ENCODE measurements at places on chromosomes 11 and 22.

DNA sequence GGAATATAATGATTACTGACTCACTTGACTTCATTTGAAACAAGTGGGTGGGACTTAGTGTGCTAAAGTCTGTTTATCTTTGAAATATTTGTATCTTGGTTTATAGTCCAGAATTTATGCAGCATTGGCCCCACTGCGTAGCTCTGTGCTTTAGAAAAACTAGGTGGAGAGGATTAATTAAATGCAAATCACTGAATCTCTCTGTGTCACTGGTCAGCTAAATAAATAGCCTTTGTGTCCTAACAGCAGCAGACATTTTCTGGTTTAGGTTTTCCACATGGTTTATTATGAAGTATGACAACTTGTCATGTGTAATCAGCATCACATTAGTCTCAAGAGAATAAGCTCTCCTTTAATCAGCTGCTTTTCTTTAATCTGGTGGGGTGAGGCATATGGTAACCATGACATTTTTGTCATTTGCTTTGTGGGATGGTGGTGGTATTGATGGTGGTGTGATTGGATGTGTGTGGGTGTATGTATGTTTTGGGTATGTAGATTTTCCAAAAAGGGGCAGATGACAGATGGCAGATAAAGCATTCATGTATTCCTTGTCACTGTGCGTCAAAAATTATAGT, 33.9 kb downstream of the BCL2L13 start:
- peak; percentile 99 for DNase-seq

- DNase-seq, result no peak
These were observed 91.9 kb downstream of the LRRC32 start for GRCh38 chr11:76578654-76579055.

GRCh38 chr11:61962213-61963015, 5.0 kb downstream of the FTH1 start:
- no peak for DNase-seq

- DNase-seq, result no peak
These were observed 1428.0 kb upstream of the TENM4 start for GRCh38 chr11:80868831-80869230.

GRCh38 chr11:105197071-105197815, 57.7 kb upstream of the CARD18 start:
- no peak for DNase-seq

DNA sequence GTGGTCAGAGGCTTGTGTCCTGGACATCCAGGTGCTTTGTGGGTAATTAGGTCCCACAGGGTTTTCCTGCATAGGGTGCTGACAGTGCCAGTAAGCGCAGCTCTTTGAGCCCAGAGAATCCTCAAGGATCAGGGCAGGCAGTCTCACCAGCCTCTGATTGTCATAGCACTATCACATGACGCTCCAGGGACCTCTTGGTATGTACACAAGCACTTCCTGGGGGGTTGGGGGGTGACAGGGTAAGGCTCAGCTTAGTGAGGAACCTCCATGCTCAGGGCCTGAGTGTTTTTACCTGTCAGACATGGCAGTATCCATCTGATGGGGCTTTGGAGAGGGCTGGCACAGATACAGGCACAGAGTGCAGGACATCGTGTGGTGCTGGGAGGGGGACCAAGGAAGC, 27.9 kb upstream of the SUSD2 start:
- DNase-seq, result no peak

Measured in retinal pigment epithelial cell (primary cell).